Jurkat, Clone E6-1 (cell line): ENCODE measurements at places on chromosomes 11 and 22.

DNA sequence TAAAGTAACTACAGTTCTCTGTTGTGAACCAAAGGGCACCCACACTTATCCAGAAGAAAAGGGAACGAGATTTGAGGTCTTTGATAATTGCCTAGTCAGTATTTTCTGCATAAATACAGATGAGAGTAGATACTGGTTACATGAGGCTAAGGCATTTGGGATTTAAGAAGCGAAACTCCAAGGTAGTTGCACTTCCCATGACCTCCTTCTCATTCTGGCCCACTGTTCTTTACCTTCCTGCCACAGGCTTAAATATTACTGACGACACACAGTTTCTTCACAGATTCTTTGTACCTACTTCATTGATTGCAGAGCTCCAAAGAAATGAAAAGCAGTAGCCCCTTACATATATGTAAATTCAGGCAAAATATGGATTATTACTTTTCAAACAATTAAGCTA is 915.3 kb downstream of the LRRC4C start:
- DNase-seq = no peak

GRCh38 chr11:95123556-95123955 is 33.9 kb downstream of the ENDOD1 start:
- no peak for DNase-seq

DNA sequence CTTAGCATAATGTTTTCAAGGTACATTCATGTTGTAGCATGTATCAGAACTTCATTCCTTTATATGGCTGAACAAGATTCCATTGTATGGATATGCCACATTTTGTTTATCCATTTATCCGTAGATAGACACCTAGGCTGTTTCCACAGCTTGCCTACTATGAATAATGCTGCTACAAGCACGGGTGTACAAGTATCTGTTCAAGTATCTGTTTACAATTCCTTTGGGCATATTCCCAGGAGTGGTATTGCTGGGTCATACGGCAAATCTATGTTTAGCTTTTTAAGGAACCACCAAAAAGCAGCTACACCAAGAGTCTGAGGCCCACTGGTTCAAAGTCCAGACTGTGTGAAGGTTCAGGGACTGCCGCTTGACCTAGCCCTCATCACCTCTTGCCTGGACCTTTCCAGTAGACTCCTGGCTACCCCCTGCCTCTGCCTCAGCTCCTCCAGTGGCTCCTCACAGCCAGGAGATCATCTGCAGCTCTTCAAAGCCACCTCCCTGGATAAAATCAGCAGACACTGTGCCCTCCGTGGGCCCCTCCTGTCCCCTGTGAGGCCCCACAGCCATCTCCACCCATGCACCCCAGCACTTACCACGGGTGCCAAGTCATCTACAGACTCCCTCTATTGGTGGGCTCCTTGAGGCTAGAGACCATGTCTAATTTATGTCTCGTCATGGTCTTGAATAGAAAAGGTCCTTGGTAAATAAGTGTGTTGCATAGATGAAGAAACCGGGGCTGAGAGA is 160.3 kb downstream of the MN1 start:
- no peak for DNase-seq

GRCh38 chr11:71204748-71205664 is 47.4 kb downstream of the SHANK2 start:
- DNase-seq = no peak

DNA sequence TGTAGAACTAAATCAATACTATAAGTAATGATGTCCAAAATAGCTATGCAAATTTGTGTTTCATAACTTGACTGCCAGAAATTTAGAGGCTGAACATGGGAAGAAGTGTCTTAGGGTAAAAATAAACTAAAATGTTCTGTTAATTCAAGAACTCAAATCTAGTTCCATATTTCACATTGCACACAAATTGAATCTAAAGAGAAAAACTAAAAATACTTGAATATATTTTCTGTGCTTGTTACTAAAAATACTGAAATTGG is 43.5 kb downstream of the FANCF start:
- DNase-seq = no peak

DNA sequence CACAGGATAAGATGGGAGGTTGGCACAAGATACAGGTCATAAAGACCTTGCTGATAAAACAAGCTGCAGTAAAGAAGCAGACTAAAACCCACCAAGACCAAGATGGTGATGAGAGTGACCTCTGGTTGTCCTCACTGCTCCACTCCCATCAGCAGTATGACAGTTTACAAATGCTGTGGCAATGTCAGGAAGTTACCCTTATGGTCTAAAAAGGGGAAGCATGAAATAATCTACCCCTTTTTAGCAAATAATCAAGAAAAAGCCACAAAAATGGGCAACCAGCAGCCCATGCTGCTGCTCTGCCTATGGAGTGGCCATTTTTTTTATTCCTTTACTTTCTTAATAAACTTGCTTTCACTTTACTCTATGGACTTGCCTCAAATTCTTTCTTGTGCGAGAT is 8.7 kb upstream of the PIWIL4 start:
- DNase-seq = no peak
